ENCODE measurements at places on chromosomes 3 and 15.

- DNase-seq: no peak
These were observed 36.3 kb upstream of the MYLK start for GRCh38 chr3:123920383-123920782.

- no peak for DNase-seq
These were observed 652.5 kb upstream of the NECTIN3 start for GRCh38 chr3:110419096-110419495.

DNA sequence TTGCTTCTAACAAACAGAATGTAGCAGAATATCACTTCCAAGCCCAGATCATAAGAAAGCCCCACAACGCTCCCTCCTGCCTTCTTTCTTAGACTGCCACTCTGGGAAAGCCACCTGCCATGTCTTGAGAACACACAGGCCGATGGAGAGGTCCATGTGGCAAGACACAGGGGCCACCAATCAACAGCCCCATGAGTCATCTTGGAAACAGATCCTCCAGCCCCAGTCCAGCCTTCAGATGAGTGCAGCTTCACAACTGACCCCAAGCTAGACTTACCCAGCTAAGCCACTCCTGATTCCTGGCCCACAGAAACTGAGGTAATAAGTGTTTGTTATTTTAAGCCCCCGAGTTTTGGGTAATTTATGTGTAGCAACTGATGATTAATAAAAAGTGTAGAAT lies 39.7 kb downstream of the PTH1R start:
- DNase-seq: no peak

- no peak for DNase-seq
These were observed 114.7 kb upstream of the BHLHE40 start for GRCh38 chr3:4864503-4864902.
